ENCODE measurements at places on chromosomes 3 and 15. TPM values are rescaled to one million over a fixed set of nuclear protein-coding genes. Genes with fewer than 3 reads are reported as not detected.

- H3K36me3 ChIP-seq: no peaks in the 10 kb centered on the region
- no peak overlapping the region for H3K27ac ChIP-seq
- no peak overlapping the region for H3K4me3 ChIP-seq
- H3K27me3 ChIP-seq: no peaks in the 10 kb centered on the region
Observed at GRCh38 chr3:76500746-76501275, 539.1 kb upstream of the ROBO2 start.

IL5RA gene
- total RNA-seq: not detected

GRCh38 chr3:188164248-188164687 lies 10.3 kb downstream of the LPP start:
- no peak for DNase-seq
- no peak overlapping the region for H3K4me3 ChIP-seq
- peaks cover 8% of the 10 kb centered on the region for H3K4me1 ChIP-seq
- H3K27ac ChIP-seq: no peak overlapping the region

GRCh38 chr3:185316740-185317412 lies 46.1 kb upstream of the MAP3K13 start:
- DNase-seq: peak; percentile 80
- H3K4me3 ChIP-seq: no peak overlapping the region
- no peaks in the 10 kb centered on the region for H3K27me3 ChIP-seq

MESP2 gene
- 0.72 TPM for total RNA-seq

P2RY1 gene
- total RNA-seq: under 0.01 TPM

GRCh38 chr15:64245405-64245804 lies 82.6 kb upstream of the PPIB start:
- peaks cover 32% of the 10 kb centered on the region for H3K4me1 ChIP-seq
- H3K27me3 ChIP-seq: no peaks in the 10 kb centered on the region
- H3K4me3 ChIP-seq: no peak overlapping the region
- H3K36me3 ChIP-seq: no peaks in the 10 kb centered on the region
- no peak overlapping the region for H3K27ac ChIP-seq
- DNase-seq: no peak

NR1I2 gene
- total RNA-seq: not detected

GRCh38 chr3:11600501-11601282 lies 43.0 kb downstream of the VGLL4 start:
- H3K36me3 ChIP-seq: peaks cover 16% of the 10 kb centered on the region
- H3K27me3 ChIP-seq: no peaks in the 10 kb centered on the region
- peak; percentile 93 for DNase-seq
- peaks cover 60% of the 10 kb centered on the region for H3K4me1 ChIP-seq
- H3K27ac ChIP-seq: peak overlapping the region; percentile 99

- no peak overlapping the region for H3K27ac ChIP-seq
- H3K4me1 ChIP-seq: no peaks in the 10 kb centered on the region
- no peaks in the 10 kb centered on the region for H3K27me3 ChIP-seq
- DNase-seq: no peak
- no peak overlapping the region for H3K4me3 ChIP-seq
Observed at GRCh38 chr3:165518346-165518745, 318.9 kb downstream of the BCHE start.

DNA sequence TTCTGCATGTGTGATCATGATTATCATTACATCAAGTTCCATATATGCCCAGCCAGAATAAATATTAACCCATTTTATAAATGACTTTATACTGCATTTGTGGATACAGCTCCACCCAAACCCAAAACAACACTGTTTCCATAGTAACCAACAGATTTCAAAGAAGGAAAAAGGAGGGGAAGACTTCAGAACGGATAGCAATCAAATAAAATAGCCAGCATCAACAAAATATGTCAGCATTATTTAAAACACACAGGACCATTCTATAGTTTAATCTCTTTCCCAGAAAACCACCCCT lies 114.4 kb downstream of the FOXP1 start:
- no peak overlapping the region for H3K27ac ChIP-seq
- no peaks in the 10 kb centered on the region for H3K4me1 ChIP-seq
- H3K36me3 ChIP-seq: no peaks in the 10 kb centered on the region
- DNase-seq: no peak

SGO1 gene
- total RNA-seq: 0.88 TPM

CNTN3 gene
- total RNA-seq: 0.36 TPM

GRCh38 chr3:197926418-197926817 lies 23.6 kb upstream of the RPL35A start:
- H3K4me1 ChIP-seq: no peaks in the 10 kb centered on the region
- no peak for DNase-seq
- H3K4me3 ChIP-seq: no peak overlapping the region
- no peaks in the 10 kb centered on the region for H3K27me3 ChIP-seq

ZNF662 gene
- 4.0 TPM for total RNA-seq

DNA sequence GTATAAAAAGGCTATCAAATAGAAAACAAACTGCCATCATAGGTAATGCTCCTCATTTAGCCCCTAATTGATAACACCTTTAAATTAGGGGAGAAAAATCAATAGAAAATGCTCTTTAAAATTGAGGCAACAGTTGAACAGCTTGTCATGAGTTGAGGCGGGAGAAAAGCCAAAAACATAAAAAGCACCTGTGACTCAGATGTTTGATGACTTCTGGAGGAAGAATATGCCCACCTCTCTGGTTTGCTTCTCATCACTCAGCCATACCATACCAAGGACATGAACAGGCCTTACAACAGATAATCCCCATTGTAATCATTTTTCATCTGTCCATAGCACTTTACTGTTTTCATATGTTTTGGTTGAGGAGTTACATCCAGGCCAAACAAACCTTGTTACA lies 246.0 kb downstream of the MYRIP start:
- no peak overlapping the region for H3K4me3 ChIP-seq
- peak overlapping the region; percentile 76 for H3K27ac ChIP-seq
- H3K27me3 ChIP-seq: no peaks in the 10 kb centered on the region
- H3K4me1 ChIP-seq: peaks cover 32% of the 10 kb centered on the region
- H3K36me3 ChIP-seq: no peaks in the 10 kb centered on the region

PLA2G4E gene
- not detected for total RNA-seq

- no peaks in the 10 kb centered on the region for H3K4me1 ChIP-seq
- DNase-seq: no peak
- H3K4me3 ChIP-seq: no peak overlapping the region
- no peaks in the 10 kb centered on the region for H3K36me3 ChIP-seq
- H3K27me3 ChIP-seq: no peaks in the 10 kb centered on the region
- H3K27ac ChIP-seq: no peak overlapping the region
Observed at GRCh38 chr15:23670970-23671369, 16.1 kb downstream of the NDN start.

GRCh38 chr15:82124331-82125263 lies 78.8 kb upstream of the MEX3B start:
- no peaks in the 10 kb centered on the region for H3K27me3 ChIP-seq
- no peak for DNase-seq
- H3K4me1 ChIP-seq: peaks cover 39% of the 10 kb centered on the region
- H3K36me3 ChIP-seq: no peaks in the 10 kb centered on the region
- H3K27ac ChIP-seq: no peak overlapping the region

MYH15 gene
- 0.36 TPM for total RNA-seq

DNA sequence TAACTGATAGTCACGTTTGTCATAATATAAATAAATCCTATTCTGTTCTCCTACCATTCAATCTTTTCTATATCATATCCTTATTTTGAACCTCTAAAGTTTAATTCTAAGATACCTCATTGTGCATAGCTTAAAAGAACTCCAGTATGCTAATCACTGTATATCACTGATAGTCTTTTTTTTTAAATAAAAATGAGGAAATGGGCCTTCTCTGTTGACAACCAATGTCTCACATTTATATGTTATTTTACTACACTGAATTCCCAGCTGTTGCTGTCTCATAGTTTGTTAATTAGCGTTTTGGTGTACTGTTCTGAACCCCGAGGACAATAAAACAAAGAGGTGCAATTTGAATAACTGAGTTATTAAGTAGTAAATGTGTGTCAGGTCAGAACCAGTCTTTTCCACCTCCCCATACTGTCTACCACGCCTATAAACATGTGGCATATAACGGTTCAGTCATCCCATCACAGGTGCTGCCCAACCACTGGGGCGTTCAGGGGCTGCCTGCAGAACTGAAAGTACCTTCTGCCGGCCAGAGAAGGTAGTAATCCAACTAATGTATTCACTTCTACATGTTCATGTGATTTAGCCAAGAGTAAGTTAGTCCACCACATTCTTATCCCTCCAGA lies 14.9 kb downstream of the CBLB start:
- H3K4me1 ChIP-seq: no peaks in the 10 kb centered on the region
- H3K27me3 ChIP-seq: no peaks in the 10 kb centered on the region
- no peak overlapping the region for H3K4me3 ChIP-seq
- H3K36me3 ChIP-seq: peaks cover 93% of the 10 kb centered on the region
- no peak for DNase-seq

Measured in osteoblast (primary cell).